ENCODE measurements at places on chromosomes 4 and X.
A peak's percentile ranks its signal among the peaks of the same experiment; 100 is the strongest.

GRCh38 chr4:108931926-108932325 lies 169.1 kb upstream of the ETNPPL start:
- DNase-seq = no peak

- peak; percentile 36 for DNase-seq
Measured at GRCh38 chrX:25277574-25277973, 261.8 kb upstream of the ARX start.

GRCh38 chrX:97167333-97167732 lies 283.6 kb downstream of the RPA4 start:
- peak; percentile 4 for DNase-seq

DNA sequence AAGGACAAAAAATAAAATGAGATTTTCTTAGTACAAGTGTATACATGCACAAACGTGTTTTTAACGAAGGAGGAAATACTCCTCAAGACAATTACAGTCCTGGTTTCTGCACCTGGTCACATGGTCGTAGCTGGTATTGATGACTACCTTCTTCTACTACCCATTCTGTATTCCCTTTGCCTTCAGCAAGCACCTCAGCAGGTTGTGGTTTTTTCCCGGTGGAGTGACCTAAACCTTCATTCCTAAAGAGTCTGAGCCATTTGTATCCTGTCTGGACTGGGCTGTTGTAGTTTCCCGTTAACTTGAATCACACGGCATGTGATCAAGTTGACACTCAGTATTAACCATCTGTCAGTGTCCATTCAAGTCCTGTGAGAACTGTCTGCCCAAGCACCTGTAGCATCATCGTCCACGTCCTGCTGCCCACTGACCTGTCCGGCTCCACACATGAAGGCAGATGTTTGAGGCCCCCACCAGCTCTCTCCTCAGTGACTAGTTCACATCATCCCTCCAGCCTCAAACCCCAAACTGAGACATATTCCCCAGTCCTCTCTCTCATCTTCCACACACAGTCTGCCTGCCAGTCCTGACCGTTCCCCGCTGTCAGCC lies 31.1 kb upstream of the TBC1D14 start:
- no peak for DNase-seq

GRCh38 chr4:113823291-113823659 lies 61.7 kb upstream of the CAMK2D start:
- no peak for DNase-seq

DNA sequence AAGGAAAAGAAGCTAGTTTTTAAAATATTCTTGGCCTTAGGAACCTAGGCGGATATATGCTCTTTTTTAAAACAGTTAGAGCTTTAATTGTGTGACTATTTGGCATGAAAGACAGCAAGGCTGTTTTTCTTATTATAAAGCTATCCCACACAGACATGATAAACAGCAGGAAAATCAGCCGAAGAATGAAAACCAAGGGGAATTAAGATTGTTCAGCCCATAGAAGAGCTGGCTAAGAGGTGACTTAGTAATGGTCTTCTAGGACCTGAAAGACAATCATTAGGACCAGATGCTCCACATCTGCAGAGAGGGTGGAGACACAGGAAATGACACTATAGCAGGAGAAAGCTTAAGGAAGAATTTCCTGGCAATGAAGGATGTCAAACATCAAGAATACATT lies 171.4 kb upstream of the NRK start:
- no peak for DNase-seq

GRCh38 chr4:70996018-70996360 lies 2.5 kb downstream of the DCK start:
- DNase-seq = no peak

DNA sequence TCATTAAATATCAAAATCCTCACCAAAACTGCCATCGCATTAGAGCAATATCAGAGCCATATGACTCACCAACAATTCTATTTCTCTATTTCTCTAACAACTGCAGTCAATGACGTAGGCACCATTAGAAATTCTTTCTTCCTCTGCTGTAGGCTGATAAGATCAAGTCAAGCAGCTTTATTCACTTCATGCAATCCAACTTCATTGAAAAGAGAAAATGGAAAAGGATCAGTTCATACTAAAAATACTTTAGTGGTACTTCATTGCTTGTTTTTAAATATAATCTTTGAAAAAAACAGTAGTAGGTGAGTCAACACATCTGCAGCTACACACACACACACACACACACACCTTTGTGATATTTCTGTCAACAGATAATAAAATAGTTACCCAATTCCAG lies 345.3 kb upstream of the TENM3 start:
- no peak for DNase-seq

- no peak for DNase-seq
Measured at GRCh38 chrX:74510401-74510800, 89.1 kb downstream of the SLC16A2 start.

GRCh38 chr4:152106113-152106763 lies 345.4 kb upstream of the GATB start:
- no peak for DNase-seq

DNA sequence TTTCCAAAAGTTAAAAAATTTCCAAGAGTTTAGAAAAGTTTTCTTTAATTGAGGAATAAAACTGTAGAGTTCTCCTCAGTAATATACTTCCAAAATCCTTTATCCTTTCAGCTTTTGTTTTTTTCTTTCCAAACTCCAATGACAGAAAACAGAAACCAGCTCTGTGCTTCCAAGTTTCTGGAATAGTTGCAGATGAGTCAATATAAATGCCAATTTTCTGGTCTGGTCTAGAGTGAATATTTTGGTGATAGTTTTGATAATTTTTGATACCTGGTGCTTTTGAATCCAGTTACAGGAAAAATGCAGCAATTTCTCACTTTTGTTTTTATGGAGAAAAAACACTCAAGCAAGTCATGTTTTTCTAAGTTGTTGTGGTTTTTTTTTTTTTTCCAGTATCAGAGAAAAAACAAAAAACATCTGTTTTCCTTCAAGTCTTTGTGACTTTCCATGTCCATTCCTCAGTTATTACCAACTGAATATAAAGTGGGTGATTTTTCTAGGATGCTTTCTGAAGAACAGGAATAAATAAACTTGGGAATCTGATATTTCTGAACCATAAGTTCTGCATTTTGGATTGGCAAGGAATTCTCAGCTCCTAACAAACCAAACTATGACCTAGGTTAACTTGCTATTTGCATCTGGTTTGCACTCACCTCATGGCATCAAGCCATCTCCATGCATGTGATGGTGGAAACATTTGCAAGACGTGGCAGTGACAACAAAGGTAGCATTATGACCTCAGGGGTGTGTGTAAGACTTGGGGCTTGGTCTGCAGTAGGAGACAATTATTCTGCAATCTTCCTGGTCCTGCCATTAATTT lies 139.1 kb downstream of the VEGFC start:
- no peak for DNase-seq

GRCh38 chr4:78754872-78755271 lies 21.3 kb upstream of the BMP2K start:
- DNase-seq = no peak

DNA sequence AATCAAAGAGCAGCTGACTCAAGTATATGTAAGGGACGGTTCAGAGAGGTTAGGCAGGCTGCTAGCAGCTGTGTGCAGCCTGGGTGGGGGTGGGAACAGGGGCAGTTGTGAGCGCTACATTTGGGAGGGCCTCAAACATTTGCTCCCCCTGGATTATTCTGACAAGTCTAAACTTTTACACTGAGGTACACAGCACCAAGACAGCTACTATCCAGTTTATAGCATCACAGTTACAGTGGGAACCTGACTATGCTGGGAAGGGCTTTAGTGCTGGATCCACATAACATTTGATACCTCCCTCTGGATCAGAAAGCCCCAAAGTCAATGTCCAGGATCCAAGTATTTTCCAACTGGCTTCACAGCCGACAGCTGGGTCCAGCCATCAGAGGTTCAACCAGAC lies 55.8 kb upstream of the GIMD1 start:
- no peak for DNase-seq

DNA sequence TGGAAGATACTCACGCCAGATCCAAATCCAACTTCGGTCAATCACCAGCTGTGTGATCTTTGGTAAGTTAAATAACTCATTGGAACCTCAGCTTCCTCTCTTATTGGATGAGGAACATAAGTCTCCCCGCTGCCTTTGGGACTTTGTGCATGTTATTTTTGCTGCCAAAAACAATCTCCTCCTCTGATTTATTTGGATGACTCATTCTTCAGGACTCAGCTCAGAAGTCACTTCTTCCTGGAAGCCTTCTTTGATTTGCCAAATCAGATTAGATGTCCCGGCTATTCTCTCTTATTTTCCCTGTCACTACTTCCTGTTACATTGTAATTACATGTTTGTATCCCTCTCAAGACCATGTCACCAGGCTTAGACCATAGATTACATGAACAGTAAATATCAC lies 138.0 kb upstream of the BOD1L1 start:
- DNase-seq = no peak

- no peak for DNase-seq
Measured at GRCh38 chrX:132833373-132833772, 125.1 kb downstream of the HS6ST2 start.

- DNase-seq = no peak
Measured at GRCh38 chrX:38893441-38893840, 92.2 kb downstream of the MID1IP1 start.

DNA sequence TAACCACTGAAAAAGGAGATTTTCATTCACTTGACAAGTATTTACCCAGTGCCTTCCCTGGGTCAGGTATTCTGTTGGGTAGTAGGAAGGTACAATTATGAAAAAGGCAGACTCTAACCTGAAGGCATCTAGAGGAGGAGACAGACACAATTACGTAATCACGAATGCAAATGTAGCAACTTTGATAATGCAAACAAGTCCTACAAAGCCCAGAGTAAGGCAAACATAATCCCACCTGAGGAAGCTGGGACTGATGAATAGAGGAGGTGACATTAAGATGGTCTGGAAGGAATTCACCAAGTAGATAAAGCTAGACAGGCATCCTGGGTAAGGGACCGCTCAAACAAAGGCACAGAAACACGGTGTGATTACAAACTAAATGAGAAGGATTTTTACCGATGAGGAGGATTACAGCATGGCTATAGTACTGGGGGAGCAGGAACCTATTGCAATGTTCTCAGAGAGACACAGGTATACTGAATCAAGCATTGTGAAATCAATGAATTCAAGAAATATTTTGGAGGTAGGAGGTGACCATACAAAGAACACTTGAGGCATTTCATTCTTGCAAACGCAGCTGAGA lies 37.1 kb downstream of the TMEM150C start:
- peak; percentile 50 for DNase-seq

DNA sequence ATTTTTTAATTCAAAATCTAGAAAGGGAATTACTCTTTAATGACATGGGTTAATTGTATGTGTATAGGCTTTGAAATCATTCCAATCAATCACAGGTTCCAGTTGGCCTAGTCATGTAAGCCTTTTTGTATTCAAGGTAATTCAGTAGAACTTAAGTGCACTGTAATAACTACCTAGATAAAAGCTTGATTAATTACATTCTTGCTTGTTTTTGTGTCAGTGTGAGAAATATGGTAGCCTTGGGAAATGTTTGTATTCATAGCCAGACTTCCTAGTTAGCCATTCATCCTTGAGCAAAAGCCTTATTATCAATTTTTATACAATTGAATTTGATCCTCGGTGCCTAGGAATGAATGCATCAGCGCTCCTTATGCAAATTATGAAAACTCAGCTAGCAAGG lies 33.5 kb downstream of the TKTL2 start:
- DNase-seq = no peak

DNA sequence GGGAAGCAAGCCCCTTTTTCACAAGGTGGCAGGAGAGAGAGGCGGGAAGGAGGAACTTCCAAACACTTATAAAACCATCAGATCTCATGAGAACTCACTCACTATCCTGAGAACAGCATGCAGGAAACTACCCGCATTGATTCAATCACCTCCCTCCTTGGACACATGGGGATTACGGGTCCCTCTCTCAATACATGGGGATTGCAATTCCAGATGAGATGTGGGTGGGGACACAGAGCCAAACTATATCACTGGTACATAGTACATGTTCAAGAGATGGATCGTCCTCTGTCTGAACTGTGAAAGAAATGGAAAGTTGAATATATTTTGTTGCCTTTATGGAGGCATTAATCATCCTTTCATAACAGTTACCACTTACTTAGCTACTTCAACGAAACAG lies 12.8 kb downstream of the EREG start:
- DNase-seq = no peak

GRCh38 chr4:22348410-22348809 lies 167.5 kb downstream of the ADGRA3 start:
- no peak for DNase-seq

DNA sequence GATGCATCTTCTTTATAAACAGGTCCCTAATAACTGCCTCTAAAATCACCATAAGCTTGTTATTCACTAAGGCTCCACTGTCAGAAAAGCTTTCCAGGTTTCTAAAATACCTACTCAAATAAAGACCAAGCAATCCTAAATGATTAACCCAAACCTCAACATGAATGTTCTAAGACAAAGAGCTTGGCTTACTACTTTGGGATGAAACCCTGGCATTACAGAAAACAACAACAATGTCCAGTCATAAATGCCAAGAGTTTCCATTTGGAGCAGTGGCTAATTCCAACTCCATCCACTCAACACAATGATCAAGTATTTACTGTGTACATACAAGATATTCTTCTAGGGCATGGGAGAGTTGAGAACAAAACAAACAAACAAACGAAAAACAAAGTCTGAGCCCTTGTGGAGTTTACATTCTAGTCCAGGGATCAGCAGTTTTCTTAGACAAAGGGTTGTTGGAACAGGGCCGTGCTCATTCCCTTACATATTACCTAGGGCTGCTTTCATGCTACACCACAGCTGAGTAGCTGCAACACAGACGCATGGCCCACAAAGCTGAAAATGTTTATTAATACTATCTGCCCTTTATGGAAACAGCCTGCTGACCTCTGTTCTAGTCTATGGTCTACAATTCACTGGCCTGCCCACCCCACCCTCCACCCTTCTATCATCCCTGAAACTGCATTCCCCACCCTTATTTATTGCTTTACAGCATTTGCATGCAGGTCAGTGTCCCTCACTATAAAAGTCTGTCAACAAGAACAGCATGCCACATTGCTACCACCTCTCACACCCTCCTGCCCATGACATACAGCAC lies 23.7 kb downstream of the ABCG2 start:
- no peak for DNase-seq

GRCh38 chr4:80069837-80070731 lies 2.9 kb downstream of the ANTXR2 start:
- DNase-seq = no peak

GRCh38 chrX:8783097-8783713 lies 18.0 kb downstream of the FAM9A start:
- DNase-seq = peak; percentile 46

GRCh38 chrX:3550160-3550751 lies 163.2 kb downstream of the PRKX start:
- no peak for DNase-seq

DNA sequence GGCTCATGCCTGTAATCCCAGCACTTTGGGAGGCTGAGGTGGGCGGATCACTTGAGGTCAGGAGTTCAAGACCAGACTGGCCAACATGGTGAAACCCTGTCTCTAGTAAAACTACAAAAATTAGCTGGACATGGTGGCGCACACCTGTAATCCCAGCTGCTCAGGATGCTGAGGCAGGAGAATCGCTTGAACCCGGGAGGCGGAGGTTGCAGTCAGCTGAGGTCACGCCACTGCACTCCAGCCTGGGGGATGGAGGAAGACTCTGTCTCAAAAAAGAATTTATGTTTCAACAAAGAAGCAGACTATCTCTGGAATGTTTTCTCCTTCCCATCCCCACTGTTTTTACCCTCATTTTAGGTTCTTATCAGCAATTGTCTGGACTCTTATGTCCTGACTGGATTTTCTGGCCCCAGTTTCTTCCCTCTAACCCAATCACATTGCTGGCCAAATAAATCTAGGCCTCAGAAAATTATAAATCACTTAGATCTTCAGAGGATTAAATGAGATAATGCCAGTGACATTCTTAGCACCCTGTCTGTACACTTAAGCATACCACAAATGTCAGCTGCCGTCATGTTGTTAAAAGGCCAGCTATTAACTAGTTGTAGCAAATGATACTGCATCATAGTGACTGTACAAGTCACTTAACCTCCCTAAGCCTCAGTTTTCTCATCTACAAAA lies 44.9 kb upstream of the PRSS48 start:
- no peak for DNase-seq
